ENCODE measurements at places on chromosomes 13 and 19. TPM values are rescaled to one million over a fixed set of nuclear protein-coding genes. Genes with fewer than 3 reads are reported as not detected.

- no peak for DNase-seq
Measured at GRCh38 chr13:24185591-24186232, 25.2 kb downstream of the SPATA13 start.

DNA sequence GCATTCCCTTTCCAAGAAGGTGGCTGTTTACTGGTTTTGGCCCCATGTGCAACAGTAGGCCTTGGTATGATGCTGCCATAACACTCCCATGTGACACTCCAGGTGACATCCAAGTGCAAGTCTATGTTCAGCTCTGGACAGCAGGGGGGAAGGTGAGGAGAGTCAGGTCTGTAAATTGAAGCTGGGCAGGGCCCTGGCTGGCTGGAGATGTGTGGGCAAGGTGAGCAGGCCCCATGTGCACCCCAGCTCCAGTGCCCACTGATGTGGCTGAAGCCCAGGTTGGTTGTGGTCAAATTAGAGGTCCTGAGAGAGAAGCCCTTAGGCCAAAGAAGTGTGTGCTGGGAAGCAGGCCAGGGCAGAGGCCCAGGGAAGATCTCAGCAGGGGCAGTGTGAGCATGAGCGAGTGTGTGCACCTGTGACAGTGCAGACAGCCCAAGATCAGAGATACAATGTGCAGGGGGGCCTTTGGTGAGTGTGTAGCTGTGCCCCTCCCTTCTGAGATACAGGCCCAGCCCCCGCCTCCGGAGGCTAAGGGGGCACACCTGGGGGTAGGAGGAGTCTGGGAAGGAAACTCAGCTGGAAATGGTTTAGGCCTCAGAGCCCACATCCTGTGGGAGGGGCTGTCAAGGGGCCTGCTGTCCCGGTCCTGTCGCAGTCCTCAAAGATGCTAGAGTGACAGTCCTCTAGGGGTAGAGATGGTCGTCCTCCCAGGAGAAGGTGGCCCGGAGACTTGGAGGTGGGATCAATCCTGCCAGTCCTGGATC lies 18.6 kb downstream of the DEDD2 start:
- DNase-seq: peak; percentile 60

DNA sequence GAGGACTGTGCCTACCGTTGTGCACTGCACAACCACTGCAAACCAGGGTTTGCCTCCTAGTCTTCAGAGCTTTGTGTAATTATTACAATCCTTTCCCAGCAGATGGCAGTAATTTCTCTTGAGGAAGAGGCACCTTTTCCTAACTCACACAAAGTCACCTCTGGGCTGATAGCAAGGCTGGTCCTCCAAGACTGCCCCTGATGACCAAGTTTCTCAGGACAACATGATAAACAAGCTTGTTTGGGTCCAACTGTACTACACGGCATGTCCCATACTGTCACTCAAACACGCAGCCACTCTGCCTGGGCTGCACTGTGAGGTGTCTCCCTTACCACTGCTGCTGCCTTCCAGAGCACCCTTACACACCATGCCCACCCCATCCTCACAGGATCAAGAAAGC lies 39.3 kb downstream of the RFXAP start:
- DNase-seq: no peak

- DNase-seq: no peak
Measured at GRCh38 chr13:99656844-99657381, 155.6 kb downstream of the TM9SF2 start.

GRCh38 chr13:39494006-39494405 lies 109.0 kb downstream of the LHFPL6 start:
- DNase-seq: no peak

DNA sequence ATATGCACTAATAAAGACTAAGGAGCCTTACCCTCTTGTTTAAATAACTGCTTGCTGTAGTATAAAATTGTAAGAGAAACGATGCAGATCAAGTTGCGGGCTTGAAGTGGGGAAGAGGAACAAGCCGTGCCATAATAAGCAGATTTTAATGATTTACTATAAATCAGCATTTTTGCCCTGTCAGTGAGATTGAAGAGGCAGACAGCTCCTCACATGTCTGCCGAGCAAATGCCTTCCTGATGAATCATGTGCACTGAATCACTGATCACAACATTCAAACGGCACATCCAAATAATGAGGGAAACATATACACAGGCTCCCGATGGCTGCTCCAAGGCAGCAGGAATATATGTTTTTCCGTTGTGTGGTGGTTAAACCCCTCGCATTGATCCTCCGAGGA lies 282.9 kb downstream of the TSHZ3 start:
- DNase-seq: no peak

DNA sequence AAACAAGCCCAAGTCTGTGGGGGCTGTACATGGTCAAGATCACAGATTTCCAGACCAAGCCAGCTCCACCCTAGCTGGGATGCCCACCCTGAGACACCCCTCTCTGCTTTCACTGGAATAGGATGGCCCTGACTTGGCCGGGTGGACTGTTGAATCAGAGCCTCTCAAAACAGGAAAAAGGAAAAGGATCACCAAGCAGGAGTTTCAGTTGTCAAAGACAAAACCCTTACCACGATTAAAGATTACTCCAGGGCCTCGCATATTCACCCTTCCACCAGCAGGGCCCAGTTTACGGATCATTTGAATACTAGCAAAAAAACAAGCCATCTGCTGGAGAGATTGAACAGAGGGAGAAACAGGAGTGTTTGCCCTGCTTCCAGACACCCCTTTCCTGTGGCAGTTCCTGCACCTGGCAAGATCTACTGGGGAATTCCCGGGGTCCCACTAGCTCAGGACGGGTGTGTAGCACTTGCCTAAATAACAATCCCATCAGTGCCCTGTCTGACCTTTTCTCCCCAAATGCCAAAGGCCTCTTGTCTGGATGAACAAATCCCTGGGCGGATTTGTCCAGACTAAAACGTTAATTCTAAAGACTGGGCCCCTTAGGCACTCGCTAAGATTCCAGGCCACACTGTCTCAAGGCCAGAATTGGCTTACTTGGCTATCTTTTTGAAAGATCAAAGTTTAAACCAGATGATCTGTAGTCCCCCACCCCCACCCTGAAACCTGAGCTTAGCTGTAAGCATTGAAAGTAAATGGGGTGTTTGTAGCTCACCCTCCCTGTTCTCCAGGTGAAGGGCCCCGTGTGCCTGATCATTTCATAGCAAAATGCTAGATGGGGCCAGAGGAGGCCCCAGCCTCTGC lies 38.4 kb downstream of the ACTN4 start:
- DNase-seq: no peak

GRCh38 chr13:77430377-77430951 lies 103.6 kb upstream of the MYCBP2 start:
- no peak for DNase-seq

The ETV2 gene
- total RNA-seq: 0.87 TPM

The RFPL4A gene
- total RNA-seq: not detected

The LRP3 gene
- 12.4 TPM for total RNA-seq

All from left colon (tissue), 2 donors.